ENCODE measurements at places on chromosomes 2 and 18. TPM values are rescaled to one million over a fixed set of nuclear protein-coding genes. Genes with fewer than 3 reads are reported as not detected.

TMBIM1 gene
- 81.5 TPM for total RNA-seq

VWC2L gene
- total RNA-seq = not detected

RAB6D gene
- not detected for total RNA-seq

RNF152 gene
- 2.1 TPM for total RNA-seq

LOXHD1 gene
- 2.7 TPM for total RNA-seq

- no peaks in the 10 kb centered on the region for H3K27me3 ChIP-seq
- no peak overlapping the region for H3K27ac ChIP-seq
- no peaks in the 10 kb centered on the region for H3K36me3 ChIP-seq
- H3K4me1 ChIP-seq = no peaks in the 10 kb centered on the region
- no peak for DNase-seq
- H3K4me3 ChIP-seq = no peak overlapping the region
These were observed 9.6 kb upstream of the LRP1B start for GRCh38 chr2:142140434-142140845.

- no peak overlapping the region for H3K4me3 ChIP-seq
- DNase-seq = peak; percentile 78
- no peaks in the 10 kb centered on the region for H3K27me3 ChIP-seq
- peaks cover 62% of the 10 kb centered on the region for H3K4me1 ChIP-seq
- no peaks in the 10 kb centered on the region for H3K36me3 ChIP-seq
These were observed 8.8 kb upstream of the SNED1 start for GRCh38 chr2:240989451-240990265.
